ENCODE measurements at places on chromosomes 16 and 17.

DNA sequence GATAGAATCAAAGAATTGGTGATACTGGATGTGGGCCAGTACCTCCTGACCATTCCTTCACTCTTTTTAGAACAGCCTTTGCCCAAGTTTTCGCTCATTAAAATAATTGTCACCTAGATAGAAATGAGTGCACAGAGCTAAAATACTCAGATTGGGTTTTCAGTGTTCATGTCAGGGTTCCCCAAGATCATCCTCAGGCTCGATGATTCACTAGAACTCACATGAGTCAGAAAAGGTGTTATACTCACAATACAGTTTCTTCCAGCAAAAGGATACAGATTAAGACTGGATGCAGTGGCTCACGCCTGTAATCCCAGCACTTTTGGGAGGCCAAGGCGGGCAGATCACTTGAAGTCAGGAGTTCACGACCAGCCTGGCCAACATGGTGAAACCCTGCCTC, 19.9 kb downstream of the ERCC4 start:
- no peak for DNase-seq

DNA sequence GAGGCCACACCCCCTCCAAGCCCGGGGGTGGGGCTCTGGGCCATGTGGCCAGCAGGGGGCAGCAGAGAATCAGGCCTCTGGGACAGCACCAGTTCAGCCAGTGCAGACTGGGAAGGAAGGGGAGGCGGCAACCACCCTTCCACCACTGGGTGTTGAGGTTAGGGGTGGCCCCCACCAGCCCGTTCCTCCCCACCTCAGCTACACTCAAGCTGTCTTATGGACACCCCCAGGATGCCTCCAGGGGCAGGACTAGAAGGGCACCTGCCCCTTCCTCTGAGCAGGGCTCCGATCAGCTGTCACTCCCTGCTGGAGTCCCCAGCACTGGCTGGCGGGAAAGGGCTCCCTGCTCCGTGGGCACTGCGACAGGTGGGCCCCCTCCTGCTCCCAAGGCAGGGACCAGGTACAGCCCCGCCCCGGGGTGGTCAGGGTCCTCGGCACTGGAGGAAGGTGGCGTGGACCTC, 21.8 kb downstream of the KATNB1 start:
- peak; percentile 82 for DNase-seq

GRCh38 chr17:34909040-34909439, 52.2 kb downstream of the CCT6B start:
- no peak for DNase-seq

DNA sequence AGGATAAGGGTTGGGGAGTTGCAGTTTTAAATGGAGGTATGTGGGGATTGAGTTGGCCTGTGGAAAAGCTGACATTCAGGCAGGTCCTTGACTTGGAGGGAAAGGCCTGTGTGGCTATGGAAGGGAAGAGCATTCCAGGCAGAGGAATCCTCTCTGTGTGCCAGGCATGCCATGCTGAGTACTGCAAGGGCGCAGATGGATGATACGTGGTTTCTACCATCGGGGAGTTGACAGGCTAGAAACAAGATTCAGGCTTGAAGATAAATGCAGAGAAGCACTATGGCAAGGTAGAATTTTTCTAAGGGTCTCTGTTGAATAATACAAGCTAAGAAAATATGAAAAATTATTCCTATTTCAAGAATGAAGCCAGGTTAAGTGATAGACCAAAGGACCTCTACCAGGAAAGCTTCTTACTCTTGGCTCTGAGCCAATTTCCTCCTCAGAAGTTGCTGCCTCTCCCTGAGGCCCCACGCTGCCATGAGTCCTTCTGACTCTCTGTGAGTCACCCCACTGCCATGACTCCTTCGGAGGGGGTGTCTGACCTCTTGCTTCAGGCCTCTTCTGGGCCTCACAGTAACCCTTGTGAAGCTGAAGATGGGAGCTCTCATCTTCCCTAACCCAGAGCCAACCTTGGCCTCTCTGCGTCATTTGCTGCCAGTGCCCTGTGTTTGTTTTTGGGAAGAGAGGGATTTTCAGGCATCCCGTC, 75.8 kb downstream of the WNT3 start:
- DNase-seq: no peak

- peak; percentile 12 for DNase-seq
Observed at GRCh38 chr17:79732804-79733691, 2.3 kb downstream of the ENPP7 start.

DNA sequence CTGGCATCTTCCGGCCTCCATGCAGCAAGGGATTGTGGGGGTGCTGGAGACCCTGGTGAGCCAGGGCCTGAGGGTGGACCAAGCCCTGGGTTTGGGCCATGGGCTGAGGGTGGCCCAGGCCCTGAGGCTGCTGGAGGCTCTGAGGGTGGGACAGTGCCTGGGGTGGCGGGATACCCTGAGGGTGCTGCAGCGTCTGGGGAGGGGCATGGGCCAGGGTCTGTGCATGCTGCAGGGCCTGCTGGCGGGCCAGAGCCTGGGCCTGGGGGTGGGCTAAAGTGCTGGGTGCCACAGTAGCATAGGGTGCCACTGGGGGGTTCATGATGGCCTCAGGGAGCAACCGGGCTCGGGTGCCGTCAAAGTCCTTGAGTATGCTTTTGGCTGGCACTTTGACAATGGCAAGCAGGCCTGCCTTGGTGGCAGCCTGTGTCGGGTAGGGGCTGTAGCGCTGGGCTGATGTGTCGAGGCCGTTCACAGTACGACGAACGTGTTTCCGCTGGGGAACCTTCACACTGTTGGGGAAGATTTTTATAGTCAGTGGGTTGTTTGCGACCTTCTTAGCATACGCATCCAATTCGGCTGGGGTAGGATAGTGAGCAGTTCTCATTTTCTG, 15.6 kb downstream of the TRAF4 start:
- no peak for DNase-seq

GRCh38 chr17:80991645-80992076, at the start of gene CHMP6:
TSS of gene CHMP6 (plus strand) at chr17:80991841. CDS start at chr17:80991919, 78 bp downstream.
- peak; percentile 55 for DNase-seq

DNA sequence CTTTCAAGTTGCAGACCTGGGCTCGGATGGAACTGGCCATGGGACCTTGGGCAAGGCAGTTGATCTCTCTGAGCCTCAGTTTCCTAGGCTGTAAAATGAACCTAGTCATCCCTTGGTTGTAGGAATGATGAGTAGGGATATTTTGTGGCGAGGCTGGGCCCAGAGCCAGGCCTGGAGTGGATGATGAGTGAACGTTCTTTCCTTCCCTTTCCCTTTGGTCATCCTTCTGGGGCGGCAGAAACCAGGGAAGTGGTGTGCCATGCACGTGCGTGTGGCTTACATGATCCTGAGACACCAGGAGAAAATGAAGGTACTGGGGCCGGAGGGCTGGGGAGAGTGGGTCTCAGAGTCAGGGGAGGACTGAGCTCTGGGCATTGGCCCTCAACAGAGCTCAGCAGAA, 8.4 kb downstream of the FBRS start:
- DNase-seq: no peak

DNA sequence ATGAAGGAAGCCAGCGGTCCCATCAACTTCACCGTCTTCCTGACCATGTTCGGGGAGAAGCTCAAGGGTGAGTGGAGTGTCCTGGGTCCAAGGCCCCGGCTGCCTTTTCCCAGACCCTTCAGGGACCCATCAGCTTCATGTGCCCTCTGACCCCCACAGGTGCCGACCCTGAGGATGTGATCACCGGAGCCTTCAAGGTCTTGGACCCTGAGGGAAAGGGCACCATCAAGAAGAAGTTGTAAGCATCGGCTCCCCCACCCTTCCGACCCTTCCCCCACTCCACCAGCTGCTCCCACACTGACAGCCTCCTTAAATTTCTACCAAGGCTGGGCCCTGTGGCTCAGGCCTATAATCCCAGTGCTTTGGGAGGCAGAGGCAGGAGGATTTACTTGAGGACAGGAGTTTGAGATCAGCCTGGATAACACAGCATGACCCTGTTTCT, 1.9 kb downstream of the MYL11 start:
- DNase-seq: no peak

- DNase-seq: no peak
Observed at GRCh38 chr17:35676441-35676840, 55.0 kb upstream of the RASL10B start.

GRCh38 chr16:51636920-51637769, 486.1 kb upstream of the SALL1 start:
- no peak for DNase-seq

GRCh38 chr17:42675348-42675964, 1.3 kb downstream of the PLEKHH3 start:
- no peak for DNase-seq

DNA sequence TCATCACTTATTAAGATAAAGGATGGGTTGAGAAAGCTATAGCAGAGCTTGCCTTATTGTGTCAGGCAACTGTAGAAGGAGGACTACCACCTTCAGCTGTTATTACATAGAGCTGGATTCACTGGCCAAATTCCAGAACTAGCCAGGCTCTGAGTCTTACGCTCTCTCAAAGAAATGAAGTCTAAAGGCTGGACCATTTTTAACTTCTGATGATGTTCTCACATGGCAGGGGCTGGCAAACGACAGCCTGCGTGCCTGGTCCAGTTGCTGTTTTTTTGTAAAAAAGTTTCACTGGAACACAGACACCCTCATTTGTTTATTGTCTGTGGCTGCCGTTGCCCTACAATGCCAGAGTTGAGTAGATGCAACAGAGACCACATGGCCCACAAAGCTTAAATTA, 21.2 kb downstream of the TRAF4 start:
- DNase-seq: no peak

GRCh38 chr16:85729452-85730185, 21.3 kb downstream of the C16orf74 start:
- DNase-seq: no peak

DNA sequence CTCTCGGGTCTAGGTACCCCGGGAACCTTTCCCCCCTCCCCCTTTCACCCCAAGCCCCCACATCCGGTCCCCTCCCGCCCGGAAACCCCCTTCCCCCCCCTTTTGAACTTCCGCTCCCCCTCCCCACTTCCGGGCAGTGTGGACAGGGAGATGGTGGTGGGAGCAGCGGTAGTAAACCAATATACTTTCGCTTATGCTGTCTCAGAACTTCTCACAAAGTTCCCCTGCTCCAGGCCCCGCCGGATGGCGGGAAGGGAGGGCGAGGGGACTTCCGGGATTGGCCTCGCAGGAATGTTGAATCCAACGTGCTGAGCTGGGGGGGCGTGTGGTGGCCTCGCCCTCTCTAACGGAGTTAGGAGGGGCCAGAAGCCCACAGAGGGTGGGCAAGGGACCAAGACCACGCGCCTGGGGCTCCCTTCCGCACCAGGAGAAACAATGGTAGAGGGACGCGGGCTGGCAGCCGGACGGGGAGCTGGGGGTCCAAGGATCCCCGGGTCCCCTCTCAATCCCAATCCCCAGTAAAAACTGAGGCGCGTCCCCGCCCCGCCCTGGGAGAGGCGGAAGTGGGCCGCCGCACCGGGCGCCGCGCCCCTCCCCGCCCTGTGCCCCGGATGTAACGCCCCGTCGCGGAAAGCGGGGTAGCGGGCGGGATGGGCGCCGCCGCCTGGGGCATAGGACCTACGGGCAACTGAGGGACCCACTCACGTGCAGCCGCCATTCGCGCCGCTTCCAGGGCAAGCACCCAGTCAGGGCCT, 742 bp downstream of the PFN1 start:
- DNase-seq: peak; percentile 45

- no peak for DNase-seq
Observed at GRCh38 chr16:19851476-19851875, 33.2 kb downstream of the GPRC5B start.

- no peak for DNase-seq
Observed at GRCh38 chr17:65885541-65886312, 306.2 kb downstream of the CEP112 start.

DNA sequence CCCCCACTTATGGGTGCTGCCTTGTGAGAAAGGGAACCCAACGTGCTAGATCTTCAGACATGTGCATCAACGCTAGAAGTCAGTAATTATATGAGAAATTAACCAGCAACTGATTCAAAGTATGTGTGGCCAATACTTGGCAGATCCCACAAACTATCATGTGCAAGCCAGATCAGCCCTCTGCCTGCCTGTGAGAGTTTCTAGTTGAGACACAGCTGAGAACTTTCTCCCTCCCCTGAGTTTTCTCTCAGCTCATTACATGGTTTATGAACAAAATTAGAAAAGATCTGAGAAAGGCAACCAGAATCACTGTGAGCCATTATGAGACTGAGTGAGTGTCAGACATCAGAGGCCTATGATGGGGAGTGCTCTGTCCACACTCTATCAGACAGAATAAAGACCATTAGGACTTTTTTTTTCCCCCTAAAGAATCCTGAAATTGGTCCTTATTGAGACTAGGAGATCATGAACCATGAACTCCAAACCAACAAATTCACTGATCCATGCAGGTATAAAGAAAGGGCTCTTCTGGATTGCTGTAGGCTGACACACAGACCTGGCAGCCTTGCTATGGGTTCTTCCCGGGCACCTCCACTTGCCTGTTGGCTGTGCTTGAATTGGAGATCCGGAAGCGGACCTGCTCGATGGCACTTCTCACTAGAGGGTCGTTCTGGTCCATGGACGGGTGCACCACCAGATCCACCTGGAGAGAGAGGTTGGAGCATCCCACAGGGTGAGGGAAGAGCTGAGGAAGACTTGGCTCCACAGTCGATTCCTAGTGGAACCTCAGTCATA, 51.5 kb downstream of the GTF3C1 start:
- DNase-seq: no peak

DNA sequence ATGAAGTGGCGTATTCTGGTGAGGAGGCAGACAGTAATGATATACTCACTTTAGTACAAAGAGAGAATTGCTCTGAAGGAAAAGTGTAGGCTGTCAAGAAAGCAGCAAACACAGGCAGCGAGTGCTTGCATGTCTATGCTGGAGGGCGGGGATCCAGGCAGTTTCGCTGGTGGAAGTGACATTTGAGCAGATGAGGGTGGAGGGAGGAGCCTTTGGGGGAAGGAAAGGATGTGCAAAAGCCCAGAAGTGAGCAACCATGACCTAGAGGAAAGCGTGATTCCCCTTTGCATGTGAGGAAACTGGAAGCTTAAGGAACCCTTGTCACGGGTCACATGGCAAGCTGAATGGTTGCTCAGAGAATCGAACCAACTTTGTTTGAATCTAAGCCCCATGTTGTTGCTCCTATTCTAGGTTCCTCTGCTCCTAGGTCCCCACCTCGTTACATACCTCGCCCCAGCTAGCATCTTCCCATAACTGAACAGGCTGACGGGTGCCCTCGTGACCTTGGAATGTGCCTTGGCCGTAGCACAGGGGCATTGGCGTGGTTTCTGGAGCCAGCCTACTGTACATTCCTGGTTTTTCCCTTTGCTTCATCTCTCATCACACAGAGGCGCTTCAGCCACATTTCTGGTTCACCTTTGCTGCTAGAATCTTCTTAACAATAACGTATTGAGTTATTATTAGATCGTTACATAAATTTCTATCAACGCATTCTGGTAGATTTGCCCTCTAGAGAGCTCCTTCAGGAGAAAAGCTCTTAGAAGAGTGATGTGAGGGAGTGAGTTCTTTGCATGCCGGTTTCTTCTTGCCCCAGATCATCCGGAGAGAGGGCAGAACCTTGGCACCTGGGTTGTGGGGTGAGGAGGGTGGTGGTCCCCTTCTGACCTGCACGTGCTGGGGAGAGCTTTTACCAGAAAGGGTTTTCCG, 191.8 kb downstream of the SNX29 start:
- no peak for DNase-seq

- DNase-seq: no peak
Observed at GRCh38 chr16:50213939-50214519, 52.3 kb upstream of the ADCY7 start.

GRCh38 chr16:4262303-4262835, 10.5 kb downstream of the TFAP4 start:
- no peak for DNase-seq

- no peak for DNase-seq
Observed at GRCh38 chr17:37643869-37644268, 623 bp upstream of the DDX52 start.
